ENCODE measurements at places on chromosomes 4 and X.

GRCh38 chr4:88600176-88600838, 8.0 kb downstream of the HERC3 start:
- DNase-seq: no peak

DNA sequence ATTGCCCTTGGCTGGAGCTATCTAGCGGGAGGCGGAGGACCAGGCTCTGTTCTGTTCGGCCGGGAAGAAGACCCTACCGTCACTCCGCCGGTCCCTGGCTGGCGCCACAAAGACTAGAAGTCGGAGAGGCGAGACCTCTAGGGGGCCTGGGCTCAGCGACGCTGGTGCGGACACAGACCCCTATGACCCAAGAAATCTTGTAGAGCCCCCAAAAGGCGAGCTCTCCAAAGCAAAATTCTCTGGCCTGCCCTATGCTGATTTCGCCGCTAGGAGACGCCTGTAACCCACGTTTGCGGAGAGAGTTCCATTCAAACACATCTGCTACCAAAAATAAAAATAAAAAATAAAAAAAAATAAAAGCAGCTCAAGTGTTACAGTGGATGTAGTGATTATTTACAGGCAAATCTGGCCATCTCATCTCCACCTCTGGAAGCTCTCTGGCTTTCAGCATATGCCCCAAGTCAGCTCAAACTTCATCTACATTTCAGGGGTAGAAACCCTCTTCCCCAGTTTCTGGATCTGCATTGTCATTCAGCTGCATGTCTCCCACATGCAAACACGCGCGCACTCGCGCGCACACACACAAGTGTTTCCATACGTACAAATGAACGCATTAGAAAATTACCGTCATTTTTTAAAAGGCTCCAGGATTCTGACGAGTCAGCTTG, 2.4 kb upstream of the PCDH10 start:
- no peak for DNase-seq

DNA sequence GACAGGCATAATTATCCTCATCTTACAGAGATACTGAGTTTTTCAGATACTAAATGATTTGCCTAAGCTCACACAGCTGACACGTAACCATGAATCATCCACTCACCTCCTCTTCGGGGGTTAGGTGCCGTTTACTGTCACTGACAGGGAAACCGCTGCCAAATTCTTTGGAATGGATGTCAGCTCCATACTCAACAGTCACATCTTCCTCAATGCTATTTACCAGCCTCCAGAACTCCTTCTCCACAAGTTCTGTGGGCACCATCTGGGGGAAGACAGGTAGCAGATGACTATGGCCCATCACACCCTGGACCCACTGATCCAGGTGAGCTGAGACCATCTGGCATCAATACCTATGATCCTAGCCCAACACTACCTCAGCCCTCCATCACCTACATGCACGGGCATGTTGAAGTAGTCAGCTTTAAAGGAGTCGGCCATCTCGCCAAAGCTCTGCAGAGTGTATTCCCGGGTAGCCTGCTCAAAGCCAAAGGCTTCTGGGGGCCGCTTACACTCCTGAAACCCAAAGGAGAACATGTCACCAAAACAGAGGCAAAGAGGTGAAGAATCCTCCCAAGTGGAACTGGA, 13.5 kb downstream of the KDM5C start:
- DNase-seq: no peak

DNA sequence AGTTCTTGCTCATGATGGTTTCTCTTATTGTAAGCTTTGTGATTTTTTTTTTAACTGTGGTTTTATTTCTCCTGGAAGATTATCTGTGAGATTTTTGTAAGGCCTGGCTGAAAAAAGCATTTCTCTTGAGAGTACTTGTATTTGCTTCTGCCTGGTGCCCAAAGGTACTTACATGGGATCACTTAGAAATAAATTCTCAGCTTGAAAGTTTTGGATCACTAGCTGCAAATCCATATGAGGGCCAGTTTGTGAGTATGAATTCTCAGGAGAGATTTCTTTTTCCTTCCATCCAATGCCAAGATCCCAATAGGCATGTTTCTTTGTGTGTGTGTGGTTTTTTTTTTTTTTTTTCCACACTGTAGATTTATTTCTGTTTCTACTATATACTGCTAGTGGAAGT, 1884.7 kb upstream of the PCDH7 start:
- no peak for DNase-seq

- no peak for DNase-seq
Measured at GRCh38 chrX:39308126-39308525, 506.9 kb downstream of the MID1IP1 start.

GRCh38 chrX:68896581-68896980, 67.8 kb downstream of the EFNB1 start:
- DNase-seq: no peak

DNA sequence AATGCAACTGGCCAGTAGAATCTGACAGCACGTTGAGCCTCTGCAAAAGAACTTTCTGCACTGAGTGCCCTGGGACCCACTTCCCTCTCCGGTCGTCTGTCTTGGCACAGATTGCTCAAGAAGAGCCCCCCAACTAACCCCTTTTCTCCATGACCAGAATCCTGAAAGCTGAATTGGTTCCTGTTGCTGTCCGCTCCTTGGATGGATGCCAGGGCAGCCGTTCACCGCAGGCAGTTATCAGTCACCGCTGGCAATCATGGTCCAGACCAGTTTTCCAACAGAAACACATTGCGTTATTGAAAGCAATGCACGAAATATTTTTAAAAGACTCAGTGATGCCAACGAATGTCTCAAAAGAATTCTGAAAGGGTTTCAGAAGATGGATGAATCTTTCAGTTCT, 733.7 kb upstream of the FRG1 start:
- DNase-seq: no peak

- no peak for DNase-seq
Measured at GRCh38 chr4:45155081-45155777, 428.9 kb upstream of the GNPDA2 start.

GRCh38 chrX:43676971-43677572, 21.0 kb downstream of the MAOA start:
- no peak for DNase-seq

All from stimulated activated CD8-positive, alpha-beta memory T cell treated with anti-CD3 and anti-CD28 coated beads, Interleukin-12 subunit alpha, Interleukin-12 subunit beta, amount 100 ng/mL, for 4 hours (primary cell).